ENCODE measurements at places on chromosomes 1 and 21. TPM values are rescaled to one million over a fixed set of nuclear protein-coding genes. Genes with fewer than 3 reads are reported as not detected.
A peak's percentile ranks its signal among the peaks of the same experiment; 100 is the strongest.

- DNase-seq = no peak
Measured at GRCh38 chr1:169694304-169695075, 16.9 kb downstream of the SELL start.

Gene RCSD1
- not detected for total RNA-seq

Gene CADM3
- 10.1 TPM for total RNA-seq

DNA sequence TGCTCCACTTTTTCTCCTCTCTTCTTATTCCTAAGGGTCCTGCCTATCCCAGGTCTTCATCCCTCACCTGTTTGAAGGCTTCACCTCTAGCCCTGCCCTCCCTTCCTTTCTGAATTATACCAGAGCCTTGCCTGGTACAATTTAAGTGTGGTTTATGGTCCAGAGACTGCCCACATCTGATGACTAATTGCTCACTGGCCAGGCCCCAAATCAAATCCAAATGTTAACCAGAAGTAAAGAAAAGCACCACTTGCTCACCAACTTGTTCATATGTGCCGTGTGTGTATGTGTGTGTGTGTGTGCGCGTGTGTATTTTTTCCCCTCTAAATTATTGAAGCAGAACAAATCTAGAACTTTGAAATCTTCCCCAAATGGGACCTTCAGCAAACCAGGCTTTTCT is 26.4 kb downstream of the MYOM3 start:
- no peak for DNase-seq

- peak; percentile 83 for DNase-seq
Measured at GRCh38 chr21:36788120-36788638, 89.3 kb downstream of the SIM2 start.
